ENCODE measurements at places on chromosomes 7 and 10. TPM values are rescaled to one million over a fixed set of nuclear protein-coding genes. Genes with fewer than 3 reads are reported as not detected.

Gene H2BK1
- total RNA-seq = not detected

Gene FAM204A
- 40.4 TPM for total RNA-seq

Gene CSGALNACT2
- total RNA-seq = 6.4 TPM

Gene OR2F2
- not detected for total RNA-seq

Gene PUS7
- total RNA-seq = 14.7 TPM

Gene SPDYE9
- total RNA-seq = not detected

Gene NUDT1
- total RNA-seq = 33.0 TPM

Gene MYO1G
- total RNA-seq = 0.21 TPM

Gene SPDYE2
- not detected for total RNA-seq

Data from cardiac muscle cell (in vitro differentiated cells and primary cell).